Heart left ventricle (tissue), 16 donors: ENCODE measurements at places on chromosomes 16 and 17. TPM values are rescaled to one million over a fixed set of nuclear protein-coding genes. Genes with fewer than 3 reads are reported as not detected.

DNA sequence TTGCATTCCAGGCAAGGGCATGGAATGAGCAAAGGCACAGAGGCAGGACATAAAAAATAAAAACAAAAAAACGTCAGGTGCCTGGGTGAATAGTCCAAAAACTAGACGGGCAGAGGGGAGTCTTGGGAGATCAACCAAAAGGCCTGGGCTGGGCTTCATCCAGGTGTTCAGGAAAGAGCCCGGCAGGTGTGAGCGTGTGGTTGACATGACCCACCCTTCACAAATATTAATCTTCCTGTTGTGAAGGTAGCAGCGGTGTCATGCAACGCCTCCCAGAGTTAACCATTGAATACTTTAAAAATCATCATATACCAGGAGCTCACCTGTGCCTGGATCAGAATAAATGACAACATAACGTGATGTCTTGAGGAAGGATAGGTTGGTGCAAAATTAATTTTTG, 90.6 kb downstream of the USP22 start:
- no peaks in the 10 kb centered on the region for H3K36me3 ChIP-seq
- H3K4me1 ChIP-seq = no peaks in the 10 kb centered on the region
- DNase-seq = no peak
- no peak overlapping the region for H3K4me3 ChIP-seq
- no peak overlapping the region for H3K27ac ChIP-seq
- no peaks in the 10 kb centered on the region for H3K27me3 ChIP-seq

DNA sequence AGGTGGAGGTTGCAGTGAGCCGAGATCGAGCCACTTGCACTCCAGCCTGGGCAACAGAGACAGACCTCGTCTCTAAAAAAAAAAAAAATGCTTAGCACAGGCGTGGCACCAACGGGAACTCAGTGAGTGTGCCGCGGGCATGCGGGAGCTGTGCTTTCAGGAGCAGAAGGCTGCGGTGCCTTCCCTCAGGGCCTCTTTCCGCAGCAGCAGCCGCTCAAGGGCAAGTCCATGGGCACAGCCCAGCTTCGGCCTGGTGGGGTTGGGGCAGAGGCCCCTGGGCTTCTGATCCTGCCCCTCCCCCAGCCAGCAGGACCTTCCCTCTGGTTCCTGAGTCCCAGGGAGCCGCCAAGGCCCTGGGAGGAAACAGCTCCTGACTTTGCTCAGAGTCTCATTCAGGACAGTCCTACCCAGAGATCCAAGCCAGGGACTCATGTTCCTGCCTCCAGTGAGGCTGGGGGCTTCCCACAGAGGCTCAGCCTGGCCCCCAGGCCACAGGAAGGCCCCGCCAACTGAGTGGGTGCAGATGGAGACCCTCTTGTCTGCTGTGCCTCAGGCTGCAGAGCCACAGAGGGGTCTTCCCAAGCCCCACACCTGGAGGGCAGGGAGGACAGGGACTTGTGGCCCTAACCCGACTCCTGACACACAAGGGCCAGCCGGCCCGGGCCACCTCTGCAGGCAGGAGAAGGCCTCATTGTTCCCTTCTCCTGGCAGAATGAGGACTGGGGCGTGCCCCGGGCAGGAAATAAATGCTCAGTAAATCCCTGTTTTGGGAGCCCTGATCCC, 3.3 kb upstream of the ZG16B start:
- no peaks in the 10 kb centered on the region for H3K4me1 ChIP-seq
- no peak overlapping the region for H3K27ac ChIP-seq
- peaks cover 5% of the 10 kb centered on the region for H3K27me3 ChIP-seq
- DNase-seq = no peak

- no peaks in the 10 kb centered on the region for H3K36me3 ChIP-seq
- DNase-seq = peak; percentile 37
- H3K4me3 ChIP-seq = no peak overlapping the region
- H3K27ac ChIP-seq = no peak overlapping the region
These were observed 51.1 kb upstream of the CRHR1 start for GRCh38 chr17:45732926-45733505.

DNA sequence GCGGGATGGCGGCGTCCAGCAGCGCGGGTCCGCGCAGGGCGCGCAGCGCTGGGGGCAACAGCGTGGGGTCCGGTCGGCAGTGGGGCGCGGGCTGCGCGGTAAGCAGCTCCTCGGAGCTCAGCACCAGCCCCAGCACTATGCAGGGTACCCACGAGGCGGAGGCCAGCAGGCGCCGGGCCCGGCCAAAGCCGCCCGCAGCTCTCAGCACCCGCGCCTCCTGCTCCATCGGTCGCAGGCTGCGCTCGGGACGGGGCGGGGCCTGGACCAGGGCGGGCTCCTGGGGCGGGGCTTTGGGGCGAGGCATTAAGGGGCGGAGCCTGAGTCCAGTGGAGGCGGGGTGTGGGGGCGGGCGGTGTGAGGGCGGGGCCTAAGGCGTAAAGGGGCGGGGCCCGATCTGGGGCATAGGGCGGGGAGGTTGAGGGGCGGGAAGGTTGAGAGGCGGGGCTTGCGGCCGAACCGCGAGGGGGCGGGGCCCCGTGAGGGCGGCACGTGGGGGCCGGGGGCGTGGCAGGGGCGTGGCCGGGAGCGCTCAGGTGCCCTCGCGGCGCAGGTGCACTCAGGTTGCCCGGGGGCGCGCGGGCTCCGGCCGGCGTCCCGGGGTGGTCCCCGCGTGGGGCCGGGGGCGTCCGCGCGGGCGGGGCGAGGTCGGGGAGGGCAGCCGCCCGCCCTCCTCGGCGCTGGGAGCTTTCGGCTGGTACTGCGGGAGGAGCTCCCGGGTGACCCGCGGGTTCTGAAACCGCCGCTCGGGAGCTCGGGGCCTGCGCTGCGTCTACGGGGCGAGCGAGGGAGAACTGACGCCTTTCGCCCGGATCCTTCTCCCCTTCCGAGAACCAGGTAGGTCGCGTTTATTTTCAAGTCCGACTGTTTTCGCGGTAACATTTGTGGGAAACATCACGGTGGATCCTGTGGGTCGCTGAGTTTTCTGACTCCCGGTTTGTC, 1.4 kb upstream of the SLC22A31 start:
- peaks cover 25% of the 10 kb centered on the region for H3K27me3 ChIP-seq
- H3K4me1 ChIP-seq = no peaks in the 10 kb centered on the region
- H3K36me3 ChIP-seq = no peaks in the 10 kb centered on the region
- no peak overlapping the region for H3K27ac ChIP-seq

Gene RHBDL3
- polyA plus RNA-seq = 0.25 TPM

Gene ADAM11
- 9.3 TPM for polyA plus RNA-seq
